ENCODE measurements at places on chromosomes 5 and 9. TPM values are rescaled to one million over a fixed set of nuclear protein-coding genes. Genes with fewer than 3 reads are reported as not detected.

DNA sequence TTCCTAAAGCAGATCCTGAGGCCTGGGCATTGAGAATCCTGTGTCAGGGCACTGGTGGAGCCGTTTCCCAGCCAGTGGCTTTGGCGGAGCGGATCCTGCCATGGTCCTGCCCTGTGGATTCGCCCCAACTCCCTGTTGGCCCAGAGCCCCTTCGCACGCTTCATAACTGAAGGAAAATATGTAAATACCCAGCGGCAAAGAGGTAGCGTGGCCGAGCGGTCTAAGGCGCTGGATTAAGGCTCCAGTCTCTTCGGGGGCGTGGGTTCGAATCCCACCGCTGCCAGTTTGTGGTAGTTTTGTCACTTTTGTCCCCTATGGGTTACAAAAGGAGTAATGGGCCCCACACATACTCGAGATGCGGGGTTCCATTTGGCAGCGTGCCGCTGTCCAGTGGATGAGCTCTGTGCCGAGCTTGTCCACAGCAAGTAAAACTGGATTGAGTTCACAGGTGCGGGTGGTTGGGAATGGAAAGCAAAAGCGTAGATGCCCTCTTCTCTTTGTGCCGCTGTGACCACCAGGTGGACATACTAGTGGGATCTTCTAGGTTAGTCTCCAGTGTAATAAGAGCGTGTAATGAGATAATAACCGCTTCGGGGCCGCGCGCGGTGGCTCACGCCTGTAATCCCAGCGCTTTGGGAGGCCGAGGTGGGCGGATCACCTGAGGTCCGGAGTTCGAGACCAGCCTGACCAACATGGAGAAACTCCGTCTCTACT, 17.3 kb downstream of the TRIM7 start:
- peak; percentile 83 for DNase-seq

The SLC25A2 gene
- total RNA-seq: 0.23 TPM

DNA sequence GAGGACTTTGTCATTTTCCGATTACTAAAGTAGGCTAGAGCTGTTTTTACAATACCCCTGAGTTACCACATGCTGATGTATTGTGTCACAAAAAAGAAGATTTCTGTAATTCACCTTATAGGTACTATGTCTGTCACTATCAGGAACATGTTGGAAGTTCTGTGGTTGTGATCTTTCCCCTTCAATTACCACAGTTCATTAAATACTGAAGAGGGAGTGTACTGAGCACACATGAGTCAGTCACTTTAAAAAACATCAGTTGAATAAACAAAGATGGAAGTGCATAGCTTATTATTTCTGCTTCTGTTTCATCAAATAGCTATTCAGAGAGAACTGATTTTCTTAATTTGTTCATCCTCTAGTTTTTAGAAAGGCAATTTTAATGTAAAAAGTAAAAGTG, 31.7 kb downstream of the AP3S1 start:
- no peak for DNase-seq

DNA sequence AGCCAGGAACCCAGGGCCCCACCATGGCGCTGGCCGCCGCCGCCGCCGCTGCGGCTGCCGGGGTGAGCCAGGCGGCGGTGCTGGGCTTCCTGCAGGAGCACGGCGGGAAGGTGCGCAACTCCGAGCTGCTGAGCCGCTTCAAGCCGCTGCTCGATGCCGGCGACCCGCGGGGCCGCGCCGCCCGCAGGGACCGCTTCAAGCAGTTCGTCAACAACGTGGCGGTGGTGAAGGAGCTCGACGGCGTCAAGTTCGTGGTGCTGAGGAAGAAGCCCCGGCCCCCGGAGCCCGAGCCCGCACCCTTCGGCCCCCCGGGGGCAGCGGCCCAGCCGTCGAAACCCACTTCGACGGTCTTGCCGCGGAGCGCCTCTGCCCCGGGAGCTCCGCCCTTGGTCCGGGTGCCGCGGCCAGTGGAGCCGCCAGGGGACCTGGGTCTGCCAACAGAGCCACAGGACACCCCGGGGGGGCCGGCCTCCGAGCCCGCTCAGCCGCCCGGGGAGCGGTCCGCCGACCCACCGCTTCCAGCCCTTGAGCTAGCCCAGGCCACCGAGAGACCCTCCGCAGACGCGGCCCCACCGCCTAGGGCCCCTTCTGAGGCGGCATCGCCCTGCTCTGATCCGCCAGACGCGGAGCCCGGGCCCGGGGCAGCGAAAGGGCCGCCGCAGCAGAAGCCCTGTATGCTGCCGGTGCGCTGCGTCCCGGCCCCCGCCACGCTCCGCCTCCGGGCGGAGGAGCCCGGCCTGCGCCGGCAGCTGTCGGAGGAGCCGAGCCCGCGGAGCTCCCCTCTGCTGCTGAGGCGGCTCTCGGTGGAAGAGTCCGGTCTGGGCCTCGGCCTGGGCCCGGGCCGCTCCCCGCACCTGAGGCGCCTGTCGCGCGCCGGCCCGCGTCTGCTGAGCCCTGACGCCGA, 749 bp downstream of the SOWAHA start:
- peak; percentile 82 for DNase-seq

DNA sequence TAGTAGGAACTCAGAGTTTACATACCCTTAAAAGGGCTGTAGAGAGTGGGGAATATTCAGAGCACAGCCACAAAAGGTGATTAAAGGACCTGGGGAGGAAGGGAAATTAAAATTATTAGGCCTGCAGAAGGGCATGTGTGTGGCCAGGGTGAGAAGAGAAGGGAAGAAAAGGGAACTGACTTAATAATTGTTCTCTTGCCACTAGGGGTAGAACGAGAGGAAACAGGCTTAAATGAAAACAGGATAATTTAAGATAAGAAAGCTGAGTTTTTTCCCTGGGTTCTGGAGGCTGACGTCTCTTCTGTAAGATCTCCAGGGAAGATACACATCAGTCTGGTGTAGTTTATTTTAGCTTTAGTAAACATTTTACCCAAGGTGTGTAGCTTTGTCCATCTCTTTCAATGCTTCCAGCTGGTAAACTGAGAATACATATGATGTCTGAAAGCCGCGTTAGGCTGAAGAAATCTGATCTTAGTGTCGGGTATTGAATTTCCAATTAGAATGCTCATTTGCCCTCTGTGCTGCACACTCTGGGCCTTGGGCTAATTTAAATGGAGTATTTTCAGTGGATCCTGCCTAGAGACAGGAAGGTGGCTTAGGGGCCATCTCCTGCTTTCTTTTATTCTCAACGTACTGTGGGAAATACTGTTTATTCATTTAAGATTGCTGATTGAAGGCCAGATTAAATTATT, 416.8 kb downstream of the TMEM38B start:
- DNase-seq: no peak

The PFN3 gene
- total RNA-seq: not detected

DNA sequence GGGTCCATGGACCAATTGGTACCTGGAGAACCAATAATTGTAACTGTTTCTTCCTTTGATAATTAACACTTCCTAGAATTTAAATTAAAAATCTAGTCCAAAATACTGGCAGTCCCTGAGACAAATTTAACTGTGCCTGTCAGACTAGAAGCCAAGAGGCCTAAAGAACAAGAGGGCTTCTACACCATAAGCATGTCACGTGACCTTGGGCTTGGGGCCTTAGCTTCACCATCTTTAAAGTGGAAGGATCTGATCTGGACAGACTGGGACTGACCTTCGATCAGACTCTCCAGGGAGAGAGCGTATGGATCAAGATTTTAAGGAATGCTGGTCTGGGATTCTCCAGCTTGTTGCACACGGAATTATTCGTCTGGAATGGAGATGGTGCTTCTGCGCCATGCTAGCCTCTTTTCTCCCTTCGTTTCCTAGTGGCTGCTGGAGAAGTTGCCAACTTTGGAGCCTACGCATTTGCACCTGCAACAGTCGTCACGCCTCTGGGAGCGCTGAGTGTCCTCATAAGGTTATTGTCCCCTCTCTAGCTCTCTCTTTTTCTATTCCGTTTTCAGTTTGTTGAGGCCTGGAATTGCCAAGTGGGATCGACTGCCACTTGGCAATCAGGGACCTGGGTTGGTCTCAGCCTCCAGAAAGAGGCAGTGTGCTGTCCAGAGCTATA, 8.4 kb downstream of the NIPAL4 start:
- no peak for DNase-seq

DNA sequence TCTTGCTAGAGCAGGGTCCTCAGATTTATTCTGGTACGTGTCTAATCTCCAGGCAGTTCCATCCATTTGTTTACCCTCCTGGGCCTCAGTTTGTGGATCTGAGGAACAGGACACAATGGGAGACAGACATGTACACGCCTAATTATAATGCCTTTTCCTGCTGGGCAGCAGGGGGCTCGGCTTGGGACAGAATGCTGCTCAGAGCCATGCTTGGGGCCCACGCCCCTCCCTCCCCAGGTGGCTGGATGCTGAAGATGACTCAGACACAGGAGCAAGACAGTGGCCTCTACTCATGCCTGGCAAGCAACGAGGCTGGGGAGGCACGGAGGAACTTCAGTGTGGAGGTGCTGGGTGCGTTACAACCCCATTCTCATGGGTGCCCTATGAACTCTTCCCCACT, 72.7 kb upstream of the ASS1 start:
- no peak for DNase-seq
